Activated CD4-positive, alpha-beta T cell treated with anti-CD3 and anti-CD28 coated beads, Interleukin-2, amount 10 ng/mL, durations not matched to agents 24 days and 14 days (primary cell): ENCODE measurements at places on chromosomes 16 and 17. TPM values are rescaled to one million over a fixed set of nuclear protein-coding genes. Genes with fewer than 3 reads are reported as not detected.

DNA sequence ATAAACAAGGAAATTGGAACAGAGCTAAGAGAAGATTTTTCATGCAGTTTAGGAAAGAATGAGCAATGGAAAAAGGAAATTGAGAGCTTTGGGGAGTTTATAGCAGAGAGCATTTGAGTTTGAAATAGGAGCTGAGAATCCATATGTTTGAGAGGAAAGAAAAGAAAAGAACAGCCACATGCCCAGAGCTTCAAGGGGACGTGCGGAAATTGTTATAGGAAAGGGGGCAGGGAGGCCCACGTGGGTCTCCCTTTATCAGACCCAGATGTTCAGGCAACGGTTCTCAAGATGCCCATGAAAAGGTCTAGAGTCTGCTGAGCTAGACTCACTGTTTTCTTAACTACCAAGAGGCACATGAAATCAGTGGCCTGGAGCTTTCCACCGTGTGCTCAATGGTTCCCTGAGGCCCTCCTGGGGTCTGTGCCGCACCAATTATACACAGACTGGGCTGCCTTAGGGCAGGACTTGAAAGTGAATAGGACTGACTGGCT is 31.2 kb downstream of the CHD9 start:
- DNase-seq = no peak

GRCh38 chr17:178292-179065 is 3.0 kb downstream of the DOC2B start:
- DNase-seq = no peak

Gene WFIKKN1
- 0.44 and 0.45 TPM in 2 replicates for total RNA-seq

Gene DNAH9
- not detected in 2 replicates for total RNA-seq

Gene MYH2
- not detected in 2 replicates for total RNA-seq
